Kidney capillary endothelial cell (primary cell): ENCODE measurements at places on chromosomes 6 and 20.

GRCh38 chr6:44627091-44627882, 239.8 kb downstream of the CDC5L start:
- no peak for DNase-seq

DNA sequence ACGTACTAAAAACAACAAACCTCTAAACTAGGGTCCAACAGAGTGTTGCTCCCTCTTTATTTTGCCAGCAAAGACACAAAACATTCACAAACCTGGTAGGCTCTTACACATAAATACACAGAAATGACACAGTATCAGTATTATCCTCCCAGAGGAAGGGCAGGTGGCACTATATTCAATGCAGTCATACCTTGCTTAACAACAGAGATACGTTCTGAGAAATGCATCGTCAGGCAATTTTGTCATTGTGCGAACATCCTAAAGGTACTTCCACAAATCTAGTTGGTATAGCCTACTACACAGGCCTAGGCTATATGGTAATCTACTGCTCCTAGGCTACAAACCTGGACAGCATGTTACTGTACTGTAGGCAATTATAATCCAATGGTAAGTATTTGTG, 9.6 kb downstream of the ZBTB2 start:
- DNase-seq = no peak

DNA sequence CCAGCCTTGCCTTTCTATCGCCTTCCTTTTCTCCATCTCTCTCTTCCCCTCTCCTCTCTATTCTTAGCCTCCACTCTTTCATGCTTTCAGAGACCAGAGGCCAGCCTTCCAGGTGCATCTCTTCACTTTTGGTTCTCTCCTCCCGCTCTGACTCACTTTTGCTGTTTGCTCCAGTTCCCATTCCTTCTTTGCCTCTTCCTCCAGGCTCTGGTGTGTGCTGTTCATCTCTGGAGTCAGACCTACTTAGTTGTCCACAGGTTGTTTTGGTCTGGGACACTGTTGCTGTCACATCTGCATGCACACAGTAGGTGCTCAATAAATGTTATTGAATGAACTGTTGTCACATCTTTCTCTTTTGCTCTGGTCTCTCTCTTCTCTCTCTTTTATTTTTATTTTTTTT, 1.6 kb upstream of the CDH22 start:
- DNase-seq = no peak

DNA sequence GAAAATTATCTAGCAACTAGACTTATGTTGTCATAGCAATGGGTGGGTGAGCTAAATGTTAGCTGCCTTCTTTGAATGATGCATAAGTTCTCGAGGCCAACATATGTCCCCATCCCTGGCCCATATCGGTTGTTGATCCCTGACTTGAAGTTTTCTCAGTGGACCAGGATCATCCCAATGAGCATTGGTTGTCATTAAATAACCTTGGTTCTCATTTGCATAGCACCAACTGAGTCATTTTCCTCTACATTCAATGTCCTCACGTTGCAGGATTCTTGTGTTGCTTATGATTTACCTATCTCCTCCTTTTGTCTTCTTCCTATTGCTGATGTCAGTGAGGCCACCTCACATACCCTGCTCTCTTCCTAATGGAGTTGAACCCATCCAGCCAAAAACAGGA, 12.1 kb upstream of the AHCY start:
- no peak for DNase-seq

- no peak for DNase-seq
Measured at GRCh38 chr6:150987371-150987828, 121.9 kb downstream of the MTHFD1L start.

GRCh38 chr20:30513050-30513628, 744.3 kb upstream of the DEFB115 start:
- DNase-seq = no peak

- DNase-seq = no peak
Measured at GRCh38 chr6:81909162-81909561, 156.7 kb upstream of the TENT5A start.

GRCh38 chr20:43711098-43711654, 15.6 kb downstream of the GTSF1L start:
- no peak for DNase-seq

DNA sequence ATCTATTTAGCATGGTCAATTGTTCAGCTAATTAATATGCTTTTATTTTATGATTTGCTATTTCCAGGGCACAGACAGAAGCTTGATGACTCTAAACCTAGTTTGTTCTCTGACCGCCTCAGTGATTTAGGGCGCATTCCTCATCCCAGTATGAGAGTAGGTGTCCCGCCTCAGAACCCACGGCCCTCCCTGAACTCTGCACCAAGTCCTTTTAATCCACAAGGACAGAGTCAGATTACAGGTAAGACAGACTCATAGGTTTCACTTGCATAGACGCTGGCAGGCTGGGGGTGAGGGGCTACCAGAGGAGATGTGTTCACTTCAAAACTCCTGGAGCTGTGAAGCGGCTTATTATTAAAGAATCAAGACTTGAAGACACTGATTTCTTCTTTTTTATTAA, 114.1 kb upstream of the SUPT3H start:
- DNase-seq = no peak

- no peak for DNase-seq
Measured at GRCh38 chr6:6406715-6407070, 86.2 kb upstream of the F13A1 start.

GRCh38 chr6:11923621-11924020, 88.5 kb upstream of the HIVEP1 start:
- no peak for DNase-seq

- no peak for DNase-seq
Measured at GRCh38 chr6:163162874-163163213, 251.7 kb upstream of the QKI start.

GRCh38 chr6:111482188-111482958, 645 bp downstream of the REV3L start:
- peak; percentile 34 for DNase-seq

- DNase-seq = no peak
Measured at GRCh38 chr20:5821627-5822215, 71.5 kb downstream of the SHLD1 start.

GRCh38 chr6:107132330-107132954, 17.1 kb upstream of the BEND3 start:
- DNase-seq = peak; percentile 29

- no peak for DNase-seq
Measured at GRCh38 chr20:54088430-54088829, 18.0 kb upstream of the BCAS1 start.

GRCh38 chr6:139600919-139601475, 226.5 kb upstream of the CITED2 start:
- DNase-seq = no peak

DNA sequence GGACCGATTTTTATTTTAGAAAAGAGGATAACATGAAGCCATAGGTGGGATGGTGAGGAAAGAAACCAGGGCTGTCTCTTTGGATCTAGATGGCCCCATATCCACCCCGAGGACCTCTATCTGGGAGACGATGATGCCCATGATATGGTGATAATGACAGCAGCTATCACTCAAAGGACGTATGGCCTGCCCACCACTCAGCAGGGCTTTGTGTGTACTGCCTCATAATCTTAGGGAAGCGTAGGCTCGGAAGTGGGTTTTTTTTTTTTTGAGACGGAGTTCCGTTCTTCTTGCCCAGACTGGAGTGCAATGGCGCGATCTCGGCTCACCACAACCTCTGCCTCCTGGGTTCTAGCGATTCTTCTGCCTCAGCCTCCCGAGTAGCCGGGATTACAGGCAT, 8.2 kb upstream of the TAF8 start:
- no peak for DNase-seq

- DNase-seq = no peak
Measured at GRCh38 chr20:56843386-56843785, 214.3 kb downstream of the TFAP2C start.

DNA sequence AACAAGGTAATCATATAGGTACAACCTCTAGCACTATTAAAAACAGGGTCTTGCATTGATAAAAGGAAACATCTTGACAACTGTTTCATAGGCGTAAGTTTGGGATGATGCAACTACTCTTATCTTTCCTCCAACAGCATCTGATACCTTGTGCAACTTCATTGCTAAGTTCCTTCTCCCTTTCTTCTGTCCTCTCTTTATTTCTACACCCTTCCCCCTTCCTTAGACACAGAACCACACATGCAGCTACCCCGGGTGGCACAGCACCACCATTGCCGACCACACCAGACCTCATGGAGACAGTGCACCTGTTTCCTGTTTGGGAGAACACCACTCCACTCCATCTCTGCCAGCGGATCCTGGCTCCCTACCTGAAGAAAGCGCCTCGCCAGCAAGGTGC, 14.4 kb downstream of the MYB start:
- DNase-seq = no peak
